ENCODE measurements at places on chromosomes 12 and 14. TPM values are rescaled to one million over a fixed set of nuclear protein-coding genes. Genes with fewer than 3 reads are reported as not detected.

Gene NTF3
- total RNA-seq, result 0.35 TPM

DNA sequence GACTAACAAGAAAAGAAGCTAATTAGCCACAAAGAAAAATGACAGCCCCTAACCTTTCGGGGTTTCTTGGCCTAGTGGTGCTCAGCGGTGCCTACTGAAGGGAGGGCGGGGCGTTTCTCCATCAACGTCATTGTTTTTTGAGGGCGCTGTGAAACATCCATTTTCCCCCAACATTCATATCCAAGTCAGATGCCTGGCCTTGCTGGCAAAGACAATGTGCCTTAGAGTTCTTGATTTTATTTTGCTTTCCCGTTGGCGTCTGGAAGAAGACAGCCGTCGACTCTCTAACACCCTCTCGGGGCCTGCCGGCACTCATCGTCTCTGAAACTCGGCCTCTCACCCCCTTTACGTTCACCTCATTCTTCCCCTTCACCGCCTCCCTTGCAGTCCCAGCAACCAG lies 154.5 kb downstream of the PHETA1 start:
- H3K4me3 ChIP-seq, result no peak overlapping the region
- H3K27me3 ChIP-seq, result peaks cover 3% of the 10 kb centered on the region
- no peak overlapping the region for H3K27ac ChIP-seq
- H3K4me1 ChIP-seq, result no peaks in the 10 kb centered on the region
- no peaks in the 10 kb centered on the region for H3K36me3 ChIP-seq

GRCh38 chr12:124718036-124718435 lies 145.6 kb downstream of the SCARB1 start:
- peaks cover 76% of the 10 kb centered on the region for H3K4me1 ChIP-seq
- H3K27ac ChIP-seq, result no peak overlapping the region
- no peaks in the 10 kb centered on the region for H3K36me3 ChIP-seq
- no peak for DNase-seq

Gene TRHDE
- 0.19 TPM for total RNA-seq

DNA sequence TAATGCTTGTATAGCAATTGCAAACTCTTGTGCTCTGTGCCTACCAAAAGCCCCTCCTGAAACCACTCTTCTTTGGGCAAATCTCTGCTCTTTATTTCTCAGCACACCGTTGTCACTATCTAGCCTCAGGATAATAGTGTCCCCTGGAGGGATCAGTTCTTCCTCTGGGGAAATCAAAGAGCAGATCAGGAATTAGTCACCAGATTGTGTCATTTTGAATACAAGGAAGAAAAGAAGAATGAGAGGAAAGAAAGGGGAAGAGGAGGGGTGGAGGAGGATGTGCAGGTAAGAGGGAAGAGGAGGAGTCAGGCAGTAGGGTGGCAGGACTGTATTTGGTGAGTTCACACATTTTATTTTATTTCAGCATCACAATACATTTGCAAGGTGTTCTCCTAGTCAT lies 256.4 kb downstream of the GRIN2B start:
- no peaks in the 10 kb centered on the region for H3K36me3 ChIP-seq
- DNase-seq, result no peak
- H3K27ac ChIP-seq, result no peak overlapping the region
- no peaks in the 10 kb centered on the region for H3K27me3 ChIP-seq
